Esophagus squamous epithelium (tissue), 5 donors: ENCODE measurements at places on chromosomes 7 and 10. TPM values are rescaled to one million over a fixed set of nuclear protein-coding genes. Genes with fewer than 3 reads are reported as not detected.

GRCh38 chr10:108204528-108205305, 1040.2 kb upstream of the SORCS1 start:
- no peak for DNase-seq

GRCh38 chr7:90503367-90503766, 33.9 kb downstream of the PTTG1IP2 start:
- no peak for DNase-seq

DNA sequence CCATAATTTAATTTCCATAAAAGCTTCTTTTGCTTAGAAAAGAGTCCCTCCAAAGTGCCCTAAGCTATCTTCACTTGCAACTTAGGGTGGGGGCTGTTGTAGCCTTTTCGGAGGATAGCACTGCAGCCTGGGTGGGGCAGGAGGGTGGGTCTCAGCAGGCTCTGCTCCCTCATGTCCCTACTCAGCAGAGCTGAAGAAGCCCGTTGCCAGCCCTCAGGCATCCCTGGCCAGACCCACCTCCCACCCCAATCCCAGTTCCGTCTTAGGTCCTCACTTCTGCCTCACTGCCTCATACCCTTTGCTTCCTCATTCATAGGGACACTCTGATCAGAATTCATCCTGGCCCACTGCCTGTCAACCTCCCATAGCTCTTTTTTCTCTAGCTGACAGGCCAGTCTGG, 99.8 kb upstream of the ZMIZ1 start:
- DNase-seq, result no peak

DNA sequence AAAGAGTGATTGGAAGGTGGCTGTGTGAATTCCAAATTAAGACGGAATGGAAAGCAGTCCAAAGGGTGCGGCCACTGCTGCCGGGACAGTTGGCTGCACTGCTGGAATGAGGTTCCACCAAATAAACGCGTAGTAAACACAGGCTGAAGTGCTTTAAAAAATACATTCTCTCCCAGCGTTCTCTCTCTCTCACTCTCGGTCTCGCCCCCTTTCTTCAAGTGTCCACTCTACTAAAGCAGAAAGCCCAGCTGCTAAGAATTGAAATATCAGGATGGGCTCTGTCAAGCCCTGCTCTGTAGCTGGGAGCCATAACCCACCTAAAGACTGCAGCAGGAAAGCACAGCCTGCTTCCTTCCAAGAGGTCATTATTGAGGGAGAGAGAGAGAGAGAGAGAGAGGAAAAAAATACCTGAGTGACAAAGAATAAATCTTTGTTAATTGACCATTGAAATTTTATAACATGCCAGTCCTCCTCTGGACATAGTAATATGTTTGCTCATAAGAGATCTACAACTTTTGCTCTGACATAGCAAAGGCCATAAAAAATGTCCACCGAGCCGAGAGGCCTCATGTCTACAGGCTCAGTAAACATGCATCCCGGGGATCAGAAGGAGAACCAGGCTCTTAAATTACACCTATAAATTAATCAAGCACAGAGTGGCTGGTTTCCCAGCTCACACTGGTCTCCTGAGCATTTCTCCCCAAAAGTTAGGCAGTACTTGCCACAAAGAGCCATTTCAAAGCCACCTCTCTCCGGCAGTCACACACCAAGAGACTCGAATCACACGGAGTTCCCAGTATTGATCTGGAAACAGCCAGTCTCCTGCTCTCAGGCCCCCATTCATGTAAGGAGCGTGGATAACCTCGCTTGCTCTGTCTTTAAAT, 72.8 kb downstream of the FGFR2 start:
- DNase-seq, result no peak

- no peak for DNase-seq
Measured at GRCh38 chr7:29859104-29859503, 52.8 kb downstream of the WIPF3 start.

DNA sequence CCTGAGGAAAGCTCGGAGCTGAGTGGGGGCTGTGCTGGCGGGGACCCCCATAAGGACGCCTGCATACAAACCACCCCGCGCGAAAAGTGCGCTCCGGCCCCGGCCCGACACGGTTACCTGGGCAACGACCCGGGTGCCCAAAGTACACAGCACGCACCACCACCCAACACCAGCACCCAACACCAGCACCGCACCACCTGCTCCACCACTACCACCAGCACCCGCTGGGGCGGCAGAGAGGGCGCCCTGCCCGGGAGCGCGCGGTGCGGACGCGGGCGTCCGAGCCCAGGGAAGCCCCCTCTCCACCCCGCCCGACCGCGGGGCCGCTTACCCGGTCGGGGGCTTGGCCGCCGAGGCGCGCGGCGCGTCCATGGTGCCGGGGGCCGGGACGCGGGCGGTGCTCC, 345 bp downstream of the COBL start:
- no peak for DNase-seq

GRCh38 chr10:123021517-123021916, 12.7 kb downstream of the ACADSB start:
- no peak for DNase-seq

DNA sequence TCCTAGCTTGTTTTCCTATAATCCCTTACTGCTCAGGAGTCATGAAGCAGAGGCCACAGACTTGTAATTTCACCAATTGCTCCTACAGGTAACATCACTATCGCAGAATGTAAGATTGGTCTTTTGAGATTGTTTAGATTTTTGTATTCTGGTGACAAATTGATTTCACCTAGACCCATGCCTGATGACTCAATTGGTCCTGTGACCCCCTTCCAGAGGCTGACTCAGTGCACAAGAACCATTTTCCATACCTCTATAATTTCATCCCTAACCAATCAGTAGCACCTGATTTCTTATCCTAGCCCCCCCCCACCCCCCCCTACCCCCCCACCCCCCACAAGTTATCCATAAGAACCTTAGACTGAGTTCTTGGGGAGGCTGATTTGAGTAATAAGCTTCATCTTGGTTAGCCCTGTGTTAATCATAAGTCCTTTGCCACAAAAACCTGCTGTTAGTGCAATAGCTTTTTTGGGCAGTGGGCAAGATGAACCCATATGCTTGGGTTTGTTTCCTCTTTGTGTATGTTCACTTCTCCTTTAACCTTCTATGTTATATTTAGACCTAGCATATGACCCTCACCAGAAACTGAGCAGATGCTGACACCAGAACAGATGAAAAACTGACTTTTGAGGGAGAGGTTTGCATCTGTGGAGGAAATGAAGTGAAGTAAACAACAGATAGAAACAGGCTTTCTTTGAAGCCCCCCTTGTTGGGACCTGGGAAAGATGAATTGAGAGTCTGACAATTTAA, 187.1 kb downstream of the KIF20B start:
- DNase-seq, result no peak

DNA sequence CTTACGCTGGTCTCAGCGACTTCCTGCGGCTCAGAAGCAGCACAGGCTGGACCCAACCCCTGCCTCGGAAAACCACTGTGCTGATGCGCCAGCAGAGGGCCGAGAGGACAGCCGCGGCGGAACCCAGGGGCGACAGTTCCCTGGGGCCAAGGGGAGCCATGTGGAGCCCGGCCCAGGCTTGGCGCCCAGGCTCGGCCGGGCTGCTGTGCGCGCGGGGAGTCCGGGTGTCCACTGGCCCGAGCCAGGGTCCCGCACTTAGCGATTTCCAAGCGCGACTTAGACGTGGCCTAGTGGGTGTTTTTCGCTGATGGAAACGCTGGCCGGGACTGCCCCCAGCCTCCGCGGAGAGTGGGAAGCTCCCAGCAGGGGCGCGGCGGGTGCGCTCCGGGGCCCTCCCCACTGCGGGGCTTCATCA, 18.6 kb upstream of the ZNF32 start:
- DNase-seq, result no peak

DNA sequence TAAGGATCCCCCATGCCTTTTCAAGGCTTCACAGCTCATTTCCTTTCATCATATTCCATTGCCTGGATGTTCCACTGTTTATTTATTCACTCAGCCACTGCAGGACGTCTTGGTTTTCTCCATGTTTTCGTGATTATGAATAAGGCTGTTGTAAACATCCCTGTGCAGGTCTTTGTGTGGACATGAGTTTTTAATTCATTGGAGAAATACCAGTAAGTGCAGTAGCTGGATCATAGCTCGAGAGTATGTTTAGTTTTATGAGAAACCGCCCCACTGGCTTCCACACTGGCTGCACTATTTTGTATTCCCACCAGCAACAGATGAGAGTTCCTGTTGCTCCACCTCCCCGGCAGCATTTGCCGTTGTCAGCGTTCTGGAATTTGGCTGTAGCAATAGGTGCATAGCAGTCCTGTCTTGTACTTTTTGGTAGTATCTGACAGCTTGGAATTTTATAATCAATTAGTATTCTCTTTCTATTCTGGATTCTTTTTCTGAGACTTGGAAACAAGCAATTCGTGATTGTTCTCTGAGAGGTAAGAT, 269.9 kb upstream of the PITRM1 start:
- no peak for DNase-seq

GRCh38 chr10:121082984-121083383, 231.8 kb downstream of the WDR11 start:
- no peak for DNase-seq

DNA sequence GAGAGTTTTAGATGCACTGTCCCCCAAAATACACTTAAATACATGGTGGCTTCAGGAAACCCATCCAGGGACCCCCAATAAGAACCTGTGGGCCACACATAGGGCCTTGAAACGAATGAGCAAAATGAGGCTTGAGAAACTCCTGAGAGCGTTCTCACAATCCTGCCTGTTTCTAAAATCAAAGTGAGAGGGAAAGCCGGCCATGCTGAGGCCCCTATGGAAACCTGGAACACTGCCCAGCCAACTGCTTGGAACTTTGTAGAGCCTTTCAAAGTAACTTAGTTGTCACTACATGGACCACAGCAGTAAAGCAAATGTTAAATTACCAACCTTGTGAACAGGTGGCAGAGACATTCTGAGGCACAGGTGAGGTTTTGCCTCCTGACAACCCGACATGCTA, 13.4 kb downstream of the SGMS1 start:
- DNase-seq, result no peak

GRCh38 chr10:78066012-78066411, 32.3 kb downstream of the RPS24 start:
- DNase-seq, result no peak

GRCh38 chr10:86461963-86462804, 59.4 kb downstream of the WAPL start:
- no peak for DNase-seq

Gene CALML5
- 14.5 TPM for total RNA-seq

Gene CPED1
- 0.61 TPM for total RNA-seq

Gene TMEM178B
- 1.7 TPM for total RNA-seq

Gene ATG9B
- total RNA-seq, result 17.5 TPM

Gene DPYSL4
- 1.6 TPM for total RNA-seq

Gene AASS
- total RNA-seq, result 42.7 TPM

Gene RBP3
- not detected for total RNA-seq

Gene BPGM
- total RNA-seq, result 9.9 TPM

Gene FRAT1
- total RNA-seq, result 2.7 TPM

Gene CAMK2B
- 0.26 TPM for total RNA-seq

Gene PRXL2A
- 87.9 TPM for total RNA-seq

Gene ITPRID1
- total RNA-seq, result not detected
